ENCODE measurements at places on chromosomes 7 and 10.

GRCh38 chr7:282621-283020 lies 7.3 kb upstream of the FOXL3 start:
- no peak for DNase-seq

- DNase-seq: no peak
Observed at GRCh38 chr10:52019077-52019555, 295.0 kb upstream of the DKK1 start.

DNA sequence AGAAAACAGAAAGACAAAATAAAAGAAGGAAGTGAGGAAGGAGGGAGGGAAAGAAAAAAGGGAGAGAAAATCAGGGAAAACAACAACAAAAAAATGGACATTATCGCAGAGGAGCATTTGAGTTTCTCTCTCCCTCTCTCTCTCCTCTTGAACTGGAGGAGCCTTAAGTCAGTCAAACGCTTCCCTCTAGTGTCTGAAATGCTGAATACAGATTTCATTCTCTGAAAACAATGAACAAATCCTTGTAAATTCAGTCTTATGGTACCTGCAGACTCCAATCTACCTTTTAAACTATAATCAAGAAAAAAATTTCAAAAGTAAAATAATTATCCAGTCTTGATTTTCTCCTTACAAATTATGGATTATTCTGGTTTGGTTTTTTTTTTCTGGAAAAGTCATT lies 89.2 kb upstream of the PFKP start:
- no peak for DNase-seq

- DNase-seq: no peak
Observed at GRCh38 chr10:121426307-121426706, 171.9 kb downstream of the FGFR2 start.

DNA sequence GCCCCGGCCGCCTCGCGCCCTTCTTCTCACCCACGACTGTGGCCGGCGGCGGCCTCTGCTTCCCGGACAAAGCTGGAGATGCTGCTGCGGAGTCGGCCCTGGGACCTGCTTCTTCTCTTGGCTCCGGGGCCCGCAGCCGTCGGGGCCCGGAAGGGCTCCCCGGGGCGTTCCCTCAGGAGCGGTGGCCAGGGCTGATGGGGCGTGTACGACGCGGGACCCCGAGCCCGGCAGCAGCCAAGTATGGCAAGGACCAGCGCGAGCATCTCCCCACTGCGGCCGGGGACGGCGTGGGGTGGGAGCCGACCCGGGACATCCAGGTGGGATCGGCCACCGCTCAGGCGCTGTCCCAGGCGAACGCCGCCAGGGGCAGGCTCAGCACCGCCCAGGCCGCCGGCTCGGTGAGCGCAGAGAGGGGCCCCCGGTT lies 27.6 kb upstream of the BMS1 start:
- DNase-seq: no peak

DNA sequence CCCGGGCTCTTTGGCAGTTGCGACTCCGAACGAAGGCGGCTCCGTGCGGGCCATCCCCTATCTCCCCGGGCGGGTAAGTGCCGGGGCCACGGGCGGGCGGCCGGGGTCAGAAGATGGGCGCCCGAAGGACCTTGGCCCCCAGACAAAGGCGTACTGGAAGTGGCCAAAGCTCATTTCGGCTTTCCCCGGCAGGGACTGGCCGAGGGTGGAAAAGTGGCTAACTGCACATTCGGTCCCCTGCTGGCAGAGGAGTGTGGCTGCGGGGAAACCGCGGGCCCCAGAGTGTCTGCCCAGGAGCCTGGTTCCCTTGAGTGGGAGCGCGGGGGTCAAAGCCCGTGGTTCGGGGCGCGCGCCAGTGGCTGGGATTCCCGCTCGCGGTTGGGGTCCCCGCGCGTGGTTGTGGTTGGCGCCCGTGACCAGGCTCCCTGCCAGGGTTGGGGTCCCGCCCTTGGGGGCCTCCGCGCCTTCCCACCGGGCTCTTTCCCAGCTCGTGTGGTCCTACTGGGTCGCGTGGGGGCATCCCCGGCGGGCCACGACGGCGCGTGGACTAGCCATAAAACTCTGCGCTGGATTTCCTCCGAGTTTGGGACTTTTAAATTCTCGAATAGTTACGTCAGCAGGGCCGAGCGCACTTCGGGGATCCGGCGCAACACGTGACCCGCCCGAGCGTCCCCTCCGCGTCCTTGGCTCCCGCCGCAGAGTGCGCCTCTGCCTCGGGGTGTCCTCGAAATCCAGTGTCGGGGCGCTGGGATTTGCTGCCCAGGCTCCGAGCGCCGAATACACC lies 124.4 kb downstream of the TACC2 start:
- DNase-seq: peak; percentile 24

- no peak for DNase-seq
Observed at GRCh38 chr7:101402081-101402779, 39.6 kb downstream of the COL26A1 start.

DNA sequence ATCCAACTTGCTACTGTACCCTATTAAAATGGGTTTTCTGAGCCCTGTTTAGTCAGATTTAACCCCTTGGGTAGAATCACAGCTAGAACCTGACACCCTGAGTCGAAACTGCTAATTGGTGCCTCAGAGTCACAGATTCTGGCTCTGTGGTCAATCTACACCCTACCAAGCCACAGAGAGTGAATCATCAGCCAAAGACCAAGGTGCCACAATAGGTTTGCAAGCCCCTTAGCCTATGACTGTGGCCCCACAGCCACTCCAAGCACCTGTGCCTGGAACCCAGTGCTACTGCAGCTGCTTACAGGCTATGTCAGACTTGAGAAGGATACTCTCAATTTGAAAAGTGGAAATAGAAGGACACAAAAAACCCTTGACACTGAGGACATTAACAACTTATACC lies 202.8 kb upstream of the KCND2 start:
- DNase-seq: no peak

- peak; percentile 15 for DNase-seq
Observed at GRCh38 chr10:73159038-73159648, 8.7 kb downstream of the ECD start.

GRCh38 chr7:5549096-5549763 lies 125.6 kb upstream of the TNRC18 start:
- DNase-seq: no peak

DNA sequence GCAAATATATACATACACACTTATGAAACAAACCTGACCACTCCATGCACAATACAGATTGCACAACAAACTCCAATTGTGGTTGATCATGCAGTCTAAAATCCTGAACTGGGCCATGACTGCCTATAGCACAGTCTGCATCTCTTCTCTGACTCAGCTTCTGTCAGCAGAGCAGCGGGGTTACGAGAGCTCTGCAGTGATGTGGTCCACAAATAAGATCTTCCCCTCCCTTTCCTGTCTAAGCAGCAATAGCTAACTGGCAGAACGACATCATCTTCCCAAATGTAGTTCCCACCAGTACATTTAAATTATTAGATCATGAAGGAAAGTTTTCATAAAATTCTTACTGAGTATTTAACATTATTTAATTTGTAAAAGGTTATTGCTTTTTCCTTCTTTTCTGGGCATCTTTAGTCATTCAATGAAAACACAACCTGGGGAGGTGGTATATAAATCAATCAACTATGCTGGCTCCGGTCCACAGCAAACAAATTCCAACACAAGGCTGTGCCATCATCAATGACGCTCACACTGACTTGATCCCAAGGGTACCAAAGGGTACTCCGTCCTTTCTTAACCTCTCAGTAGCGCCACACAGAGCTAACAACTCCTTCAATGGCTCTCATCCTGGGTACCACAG lies 17.1 kb downstream of the ARHGAP21 start:
- peak; percentile 83 for DNase-seq

- no peak for DNase-seq
Observed at GRCh38 chr10:117167346-117167788, 29.3 kb upstream of the VAX1 start.

GRCh38 chr7:30543813-30544525 lies 39.3 kb upstream of the GGCT start:
- no peak for DNase-seq

DNA sequence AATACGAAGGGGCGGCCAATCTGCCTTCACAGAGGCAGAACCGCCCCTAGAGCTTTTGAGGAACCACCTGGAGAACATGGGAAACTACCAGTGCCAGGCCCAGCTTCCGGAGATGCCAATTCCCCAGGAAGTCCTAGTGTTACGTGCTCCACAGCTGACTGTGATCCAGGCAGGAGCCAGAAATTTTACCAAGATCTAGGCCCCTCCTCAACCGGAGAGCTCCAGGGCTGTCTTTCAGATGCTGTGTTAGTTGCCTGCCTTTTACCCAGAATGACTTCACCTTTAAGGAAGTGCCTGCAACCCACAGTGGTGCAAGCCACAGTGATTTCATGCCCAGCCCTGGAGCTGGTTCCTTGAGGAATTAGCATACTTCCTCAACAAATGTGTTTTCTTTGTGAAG lies 62.9 kb downstream of the ELMO1 start:
- DNase-seq: no peak

DNA sequence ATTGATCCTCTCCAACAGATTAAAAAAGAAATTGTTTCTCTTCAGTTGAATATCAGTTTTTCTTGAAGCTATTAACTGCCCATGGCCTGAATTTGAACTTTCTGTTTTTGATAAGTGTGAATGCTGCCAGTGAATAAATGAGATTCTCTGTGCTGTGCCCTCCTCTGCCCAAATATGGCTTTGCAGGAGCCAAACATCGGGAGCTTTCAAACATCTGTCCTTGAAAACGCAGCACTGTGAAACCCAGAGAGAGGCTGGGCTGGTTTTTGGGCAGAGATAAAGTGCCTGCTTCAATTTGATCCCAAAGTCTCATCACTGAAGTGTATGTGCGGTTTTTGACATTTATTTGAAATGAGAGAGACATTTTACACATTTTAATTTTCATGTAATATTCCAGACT lies 268.3 kb upstream of the SHH start:
- no peak for DNase-seq

GRCh38 chr10:73998929-73999691 lies 1.2 kb downstream of the VCL start:
- peak; percentile 55 for DNase-seq

DNA sequence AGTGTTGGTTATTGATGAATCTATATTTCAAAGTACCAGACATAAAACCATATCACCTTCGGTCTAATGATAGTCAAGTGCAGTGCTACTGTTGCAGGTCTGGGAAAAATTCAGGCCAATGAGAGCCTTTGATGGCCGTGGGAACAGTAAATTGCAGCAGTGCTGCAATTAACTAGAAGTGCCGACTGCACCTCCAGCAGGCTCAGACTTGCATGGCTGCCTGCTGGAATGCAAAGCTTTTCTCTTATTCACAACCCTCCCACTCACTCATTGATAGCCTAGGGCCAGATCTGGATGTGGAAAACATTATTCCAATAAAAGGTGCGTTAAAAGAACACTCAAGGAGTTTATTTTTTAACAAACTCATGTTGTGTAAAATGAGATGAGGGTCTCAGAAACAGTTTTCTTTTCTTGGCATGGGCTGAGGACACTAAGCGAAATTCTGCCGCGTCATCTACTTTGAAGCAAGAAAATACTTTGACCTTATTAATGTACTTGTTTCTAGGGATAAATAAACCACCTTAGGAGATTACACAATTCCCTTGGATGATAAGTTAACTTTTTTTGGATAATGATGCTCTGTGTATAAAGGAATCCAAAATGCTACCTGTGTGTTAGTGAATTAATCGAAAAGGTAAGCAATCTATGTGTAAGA lies 17.1 kb downstream of the PLXDC2 start:
- no peak for DNase-seq

DNA sequence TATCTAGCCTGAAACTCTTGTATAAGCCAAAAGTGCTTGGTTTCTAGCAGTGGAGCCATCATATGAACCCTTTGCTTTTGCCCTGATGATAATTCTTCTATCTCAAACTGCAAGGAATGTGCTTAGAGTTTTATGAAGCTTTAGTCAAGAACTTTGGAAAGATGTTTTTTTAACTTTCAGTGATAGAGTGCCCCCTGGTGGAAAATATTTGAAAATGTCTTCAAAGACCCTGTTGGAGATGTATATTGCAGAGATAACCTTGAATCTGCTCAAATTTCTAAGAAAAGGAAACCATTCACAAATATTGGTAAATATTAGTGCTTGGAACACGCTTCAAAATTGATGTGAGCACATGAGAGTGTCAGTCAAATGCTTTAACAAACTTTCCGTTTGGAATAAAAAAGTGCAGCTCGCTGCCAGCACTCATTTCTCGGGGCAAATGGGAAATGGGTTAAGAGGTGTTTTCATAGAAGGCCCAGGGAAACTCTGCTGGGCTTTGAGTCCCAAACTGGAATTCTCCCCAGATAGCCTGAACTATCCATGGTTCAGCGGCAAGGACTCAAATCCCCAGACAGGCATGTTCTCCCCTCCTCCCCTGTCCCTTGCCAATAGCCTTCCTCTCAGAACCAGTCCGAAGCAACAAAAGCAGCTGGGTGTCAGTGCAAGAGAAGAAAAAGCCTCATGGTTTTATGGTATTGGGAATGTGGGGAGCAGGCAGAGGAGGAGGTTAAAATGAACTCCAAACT lies 129.3 kb downstream of the MYOF start:
- DNase-seq: no peak

DNA sequence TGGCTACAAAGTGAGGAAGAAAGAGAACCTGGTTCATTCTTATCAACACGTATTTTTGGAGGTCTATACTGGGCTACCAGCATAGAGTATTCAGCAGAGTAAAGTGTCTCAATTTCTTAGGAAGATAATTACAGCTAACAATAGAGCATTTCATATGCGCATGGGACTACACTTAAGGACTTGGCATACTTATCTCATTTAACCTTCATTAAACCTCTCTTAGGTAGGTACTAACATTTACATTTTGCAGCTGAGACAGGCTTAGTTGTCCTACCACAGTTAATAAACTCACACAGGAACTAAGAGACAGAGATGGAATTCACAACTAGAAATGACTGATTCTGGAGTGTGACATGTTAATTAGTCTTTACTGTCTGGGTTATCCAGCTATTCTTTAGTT lies 66.6 kb downstream of the NRBF2 start:
- no peak for DNase-seq

GRCh38 chr10:94260455-94260854 lies 102.3 kb downstream of the NOC3L start:
- no peak for DNase-seq

GRCh38 chr10:119395280-119396007 lies 147.1 kb downstream of the RGS10 start:
- no peak for DNase-seq

All from AG04450 (cell line).